Nephron progenitor cell (in vitro differentiated cells): ENCODE measurements at places on chromosomes 1 and 21.

DNA sequence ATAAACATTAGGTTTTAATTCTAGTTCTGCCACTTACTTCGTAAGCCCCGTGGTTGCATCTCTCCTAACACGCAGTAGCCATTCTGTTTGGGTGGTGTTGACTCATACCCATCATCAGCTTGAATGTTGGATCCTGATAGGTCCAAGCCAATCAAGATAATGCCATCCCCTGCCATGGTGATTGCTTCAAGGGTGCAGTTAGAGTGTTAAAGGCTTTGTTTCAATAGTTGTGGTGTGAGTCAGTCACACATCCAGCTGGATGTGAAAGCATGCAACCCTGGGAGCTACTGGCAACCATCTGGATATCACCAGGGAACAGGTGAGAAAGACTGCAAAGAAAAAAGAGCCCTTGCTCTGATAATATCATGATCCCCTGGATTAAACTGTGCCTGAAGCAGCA is 69.1 kb downstream of the OMA1 start:
- no peak for DNase-seq

- no peak for DNase-seq
Observed at GRCh38 chr21:35099310-35099709, 50.2 kb upstream of the RUNX1 start.

DNA sequence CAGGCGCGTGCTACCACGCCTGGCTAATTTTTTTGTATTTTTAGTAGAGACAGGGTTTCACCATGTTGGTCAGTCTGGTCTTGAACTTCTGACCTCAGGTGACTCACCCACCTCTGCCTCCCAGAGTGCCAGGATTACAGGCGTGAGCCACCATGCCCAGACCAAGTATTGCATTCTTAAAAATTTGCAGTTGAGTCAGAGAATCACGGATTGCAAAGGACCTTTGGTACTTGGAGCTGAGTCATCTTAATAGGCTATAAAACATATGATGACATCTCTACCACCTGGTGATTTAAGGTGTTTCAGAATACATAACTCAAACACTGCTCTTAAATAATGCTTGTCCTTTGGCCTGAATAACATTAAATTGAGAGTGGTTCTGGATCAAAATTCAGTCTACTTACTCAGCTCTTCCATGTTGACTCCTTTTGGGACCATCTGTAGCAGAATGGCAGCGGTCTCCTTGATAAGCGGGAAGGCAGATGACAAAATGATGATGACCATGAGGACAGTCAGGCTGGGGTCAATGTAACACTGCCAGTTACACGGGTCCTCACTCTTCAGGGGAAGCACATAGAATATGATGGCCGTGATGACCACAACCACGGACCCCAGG is 10.4 kb downstream of the SLC30A10 start:
- DNase-seq, result no peak

- DNase-seq, result peak; percentile 34
Observed at GRCh38 chr1:67347688-67348472, 40.2 kb downstream of the IL12RB2 start.

GRCh38 chr1:151511636-151512215 is 539 bp downstream of the CGN start:
- DNase-seq, result peak; percentile 67

DNA sequence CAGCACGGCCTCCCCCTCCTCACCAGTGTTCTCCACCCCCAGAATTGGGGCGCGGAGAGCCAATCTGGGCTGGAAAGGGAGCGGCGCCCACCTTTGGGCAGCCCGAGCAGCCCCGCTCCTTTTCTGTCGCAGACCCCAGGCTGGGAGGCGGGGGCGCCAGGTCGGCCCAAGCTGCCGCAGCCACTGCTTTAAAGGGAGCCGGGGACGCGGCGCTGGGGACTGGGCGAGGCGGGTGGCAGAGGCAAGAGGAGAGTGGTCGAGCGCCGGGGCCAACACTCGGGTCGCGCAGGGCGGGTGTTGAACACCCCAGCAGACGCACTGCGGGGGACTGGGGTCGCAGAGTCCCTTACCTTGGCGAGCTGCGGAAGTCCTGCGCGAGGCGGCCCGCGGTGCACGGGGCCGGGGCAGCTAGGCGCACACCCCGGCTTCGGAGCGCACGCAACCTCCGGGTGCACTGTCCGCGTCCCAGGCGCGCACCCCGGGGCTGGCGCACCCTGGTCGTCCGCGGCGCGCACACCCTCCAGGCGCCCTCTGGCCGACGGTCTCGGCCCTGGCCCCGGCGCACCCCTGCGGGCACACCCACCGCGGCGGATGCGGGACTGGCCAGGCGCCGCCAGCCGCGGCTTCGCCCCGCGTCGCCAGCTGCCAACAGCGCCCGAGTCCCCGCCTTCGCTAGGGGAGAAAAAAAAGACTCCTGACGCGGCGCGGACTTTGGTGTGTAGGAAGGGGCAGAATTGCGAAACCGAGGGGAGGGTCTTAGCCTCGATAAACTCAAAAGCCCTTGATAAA is at the start of gene KANK4:
KANK4 (minus strand) TSS at position 679 of the 789 bp plus-strand sequence. CDS start 37,870 bp downstream, outside the sequence.
- peak; percentile 61 for DNase-seq

DNA sequence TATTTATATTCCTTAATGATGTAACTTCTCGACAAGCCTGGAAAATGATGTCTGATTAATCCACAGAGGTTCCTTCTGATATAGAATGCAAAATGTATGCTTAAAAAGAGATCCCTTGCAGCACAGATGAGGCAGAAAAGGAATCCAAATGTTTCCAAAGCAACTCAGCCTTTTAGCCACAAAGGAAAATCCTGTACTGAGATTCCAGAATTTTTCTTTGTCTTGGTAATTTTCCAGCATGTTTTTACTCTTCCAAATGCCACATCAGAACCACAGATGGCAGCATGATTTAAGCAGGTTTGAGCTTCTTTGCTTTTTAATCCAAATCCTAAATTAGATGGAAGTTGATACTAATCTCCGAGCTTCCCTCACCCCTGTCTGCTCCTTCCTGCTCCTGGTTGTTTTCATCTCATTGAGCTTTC is 176.4 kb upstream of the PALMD start:
- no peak for DNase-seq

- DNase-seq, result no peak
Observed at GRCh38 chr1:178529364-178530036, 16.6 kb downstream of the TEX35 start.

GRCh38 chr21:34930971-34931370 is 118.1 kb downstream of the RUNX1 start:
- DNase-seq, result no peak

DNA sequence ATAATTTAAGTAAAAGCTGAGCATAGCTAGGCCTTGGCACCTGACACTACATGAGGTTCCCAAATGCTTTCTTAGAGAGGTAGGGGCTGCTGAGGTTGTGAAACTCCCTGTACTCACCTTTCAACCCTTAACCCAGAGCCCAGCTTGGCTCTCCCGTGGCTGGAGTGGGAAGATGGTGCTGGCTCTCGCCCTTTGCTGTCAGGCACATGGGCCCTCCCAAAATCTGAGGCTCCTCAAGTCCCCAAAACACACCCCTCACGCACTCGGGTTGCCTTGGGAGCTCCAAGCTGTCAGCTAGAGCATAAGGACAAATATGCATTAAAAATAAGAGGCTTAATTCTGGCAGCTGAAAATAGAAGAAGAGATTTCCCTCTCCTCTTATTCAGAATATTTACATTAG is 46.7 kb upstream of the PLPPR4 start:
- no peak for DNase-seq

DNA sequence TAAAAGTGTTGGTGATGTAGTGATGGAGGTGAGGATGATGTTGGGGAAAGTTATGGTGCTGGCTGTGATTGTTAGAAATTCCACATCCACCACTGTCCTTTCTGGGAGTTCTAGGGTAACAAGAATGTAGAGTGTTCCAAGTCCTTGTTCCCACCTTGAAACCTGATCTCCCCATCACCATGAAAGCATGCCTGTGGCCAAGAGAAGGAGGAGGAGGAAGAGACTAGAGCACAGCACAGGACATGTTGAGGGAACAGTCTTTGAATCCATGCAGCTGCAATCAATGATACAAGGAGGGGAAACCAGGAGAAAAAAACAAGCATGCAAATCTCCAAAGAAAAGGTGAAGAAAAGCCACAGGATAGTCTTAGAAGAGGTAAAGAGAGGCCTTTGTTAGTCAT is 45.9 kb upstream of the ARTN start:
- DNase-seq, result no peak

GRCh38 chr21:35254765-35255138 is 205.7 kb upstream of the RUNX1 start:
- DNase-seq, result no peak

DNA sequence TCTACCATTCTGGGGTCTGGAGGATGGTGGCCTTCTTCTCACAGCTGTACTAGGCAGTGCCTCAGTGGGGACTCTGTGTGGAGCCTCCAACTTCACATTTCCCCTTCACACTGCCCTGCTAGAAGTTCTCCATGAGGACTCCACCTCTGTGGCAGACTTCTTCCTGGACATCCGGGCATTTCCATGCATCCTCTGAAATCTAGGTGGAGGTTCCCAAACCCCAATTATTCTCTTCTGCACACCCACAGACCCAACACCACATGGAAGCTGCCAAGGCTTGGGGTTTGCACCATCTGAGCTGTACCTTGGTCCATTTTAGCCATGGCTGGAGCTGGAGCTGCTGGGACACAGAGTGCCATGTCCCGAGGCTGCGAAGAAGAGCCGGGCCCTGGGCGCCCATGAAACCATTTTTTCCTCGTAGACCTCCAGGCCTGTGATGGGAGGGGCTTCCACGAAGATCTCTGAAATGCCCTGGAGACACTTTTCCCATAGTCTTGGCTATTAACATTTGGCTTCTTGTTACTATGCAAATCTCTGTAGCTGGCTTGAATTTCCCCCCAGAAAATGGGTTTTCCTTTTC is 170.5 kb downstream of the FOXD2 start:
- DNase-seq, result no peak

DNA sequence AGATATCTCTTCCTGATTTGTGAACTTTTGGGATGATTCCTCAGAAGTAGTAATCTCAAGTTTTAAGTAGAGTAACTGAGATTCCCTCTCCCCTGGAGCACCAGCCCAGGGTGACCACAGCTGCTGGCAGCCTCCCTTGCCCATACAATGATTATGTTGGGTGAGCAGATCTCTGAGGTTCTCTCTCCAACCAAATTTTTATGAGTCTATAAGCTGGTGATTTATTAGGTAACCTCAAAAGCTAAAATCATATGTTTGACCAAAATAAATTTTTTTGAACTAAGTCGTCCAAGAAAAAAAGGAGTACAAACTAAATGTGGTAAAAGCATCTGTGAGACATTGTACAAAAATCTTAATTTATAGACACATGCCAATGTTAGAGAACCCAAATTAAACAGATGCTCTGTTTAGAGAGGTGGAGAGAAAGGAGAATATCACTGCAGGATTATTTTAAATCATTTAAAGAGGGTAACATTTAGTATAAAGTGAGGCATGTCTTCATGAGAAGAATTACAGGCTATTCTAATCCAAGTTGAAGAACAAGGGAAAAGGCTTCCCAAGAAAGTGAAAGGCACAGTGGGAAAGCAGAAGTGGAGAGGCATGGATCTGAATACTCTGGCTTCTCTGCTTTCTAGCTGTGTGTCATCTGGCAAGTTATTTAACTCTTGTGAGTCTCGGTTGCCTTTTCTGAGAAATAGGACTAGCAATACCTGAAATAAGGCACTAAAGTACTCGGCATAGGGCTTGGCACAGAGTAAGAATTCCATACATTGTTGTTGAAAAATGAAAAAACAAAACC is 2.5 kb downstream of the AKNAD1 start:
- DNase-seq, result no peak

GRCh38 chr1:41840592-41841246 is 78.0 kb downstream of the HIVEP3 start:
- no peak for DNase-seq

- DNase-seq, result peak; percentile 64
Observed at GRCh38 chr21:36854391-36854790, 112.1 kb downstream of the HLCS start.

GRCh38 chr1:197356723-197357533 is 88.9 kb downstream of the CRB1 start:
- peak; percentile 28 for DNase-seq

- DNase-seq, result no peak
Observed at GRCh38 chr1:155012776-155013602, 10.4 kb downstream of the ZBTB7B start.

DNA sequence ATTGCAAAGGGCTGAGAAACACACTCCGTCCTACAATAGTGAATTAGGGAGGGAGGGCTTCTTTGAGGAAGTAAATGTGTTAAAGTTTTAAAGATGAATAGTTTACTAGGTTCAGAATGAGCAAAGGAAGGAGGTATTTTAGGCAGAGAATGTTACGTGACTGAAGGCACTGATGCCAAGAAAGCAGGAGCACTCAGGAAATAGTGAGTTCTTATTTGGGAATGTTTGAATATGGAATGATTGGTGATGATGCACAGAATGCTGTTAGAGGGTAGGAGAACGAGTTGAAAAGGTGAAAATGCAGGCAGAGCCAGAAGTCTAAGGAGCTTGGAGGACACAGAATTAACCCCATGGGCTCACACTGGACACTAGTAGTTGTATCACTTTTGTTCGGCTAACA is 108.0 kb downstream of the NRIP1 start:
- DNase-seq, result no peak

- DNase-seq, result no peak
Observed at GRCh38 chr1:3155926-3156220, 86.9 kb downstream of the PRDM16 start.

DNA sequence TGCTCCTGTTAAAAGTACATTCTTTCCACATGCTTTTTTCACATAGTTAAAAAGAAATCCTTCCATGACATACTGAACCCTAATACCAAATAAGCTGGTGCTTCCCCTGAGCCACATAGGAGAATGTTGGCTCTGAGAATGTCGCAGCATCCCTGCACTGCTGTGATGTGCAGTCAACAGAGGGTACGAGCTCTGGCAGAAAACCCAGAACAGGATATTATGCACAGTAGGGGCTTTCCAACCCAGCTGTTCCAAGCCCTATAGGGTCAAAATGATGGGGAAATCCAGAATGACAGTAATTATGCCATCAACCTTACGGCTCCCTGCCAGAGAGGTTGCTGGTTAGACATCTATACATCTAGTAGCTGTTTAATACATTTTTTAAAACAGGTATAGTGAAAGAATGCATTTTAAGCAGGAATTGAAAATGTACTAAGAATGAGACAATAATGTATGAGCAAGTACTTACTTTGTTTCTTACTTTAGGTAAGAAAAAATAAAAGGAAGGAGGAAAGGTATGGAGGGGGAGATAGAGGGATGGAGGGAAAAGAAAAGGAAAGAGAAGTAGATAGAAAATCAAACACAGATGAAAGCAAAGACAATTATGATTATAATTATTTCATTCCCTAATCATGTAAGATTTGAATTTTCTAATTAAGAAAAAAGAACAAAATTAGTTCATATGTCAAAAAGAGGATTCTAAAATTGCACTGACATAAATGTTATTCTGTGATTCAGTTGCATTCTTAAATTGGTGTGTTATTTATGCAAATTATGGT is 126.0 kb downstream of the NR5A2 start:
- no peak for DNase-seq

- DNase-seq, result no peak
Observed at GRCh38 chr1:226598455-226598849, 49.9 kb downstream of the STUM start.

DNA sequence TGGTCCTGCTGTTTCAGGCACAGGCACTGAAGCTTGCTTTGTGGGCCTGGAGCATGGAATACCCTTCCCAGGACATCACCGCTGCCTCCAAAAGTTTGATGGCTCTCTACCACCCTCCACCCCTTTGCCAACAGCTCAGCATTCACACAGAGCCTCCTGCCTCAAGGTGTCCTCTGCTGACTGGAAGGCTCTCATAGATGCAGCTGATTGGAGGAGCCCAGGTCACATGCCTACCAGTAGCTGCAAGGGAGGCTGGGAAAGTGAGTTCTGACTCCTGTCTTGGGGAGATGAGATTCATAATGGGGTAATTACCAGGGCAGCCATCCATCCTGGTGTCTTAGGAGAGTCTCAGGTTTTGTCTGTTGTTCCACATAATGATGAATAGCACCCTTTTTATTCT is 124.8 kb upstream of the GRIK3 start:
- no peak for DNase-seq
